ENCODE measurements at places on chromosomes 3 and 15.

GRCh38 chr3:77513542-77513941, 473.6 kb downstream of the ROBO2 start:
- no peak for DNase-seq

- DNase-seq = no peak
These were observed 16.7 kb upstream of the DENND6A start for GRCh38 chr3:57709559-57709958.

GRCh38 chr3:11566916-11567315, 76.8 kb downstream of the VGLL4 start:
- DNase-seq = no peak

- DNase-seq = no peak
These were observed 610.8 kb downstream of the NTRK3 start for GRCh38 chr15:87645723-87646122.

DNA sequence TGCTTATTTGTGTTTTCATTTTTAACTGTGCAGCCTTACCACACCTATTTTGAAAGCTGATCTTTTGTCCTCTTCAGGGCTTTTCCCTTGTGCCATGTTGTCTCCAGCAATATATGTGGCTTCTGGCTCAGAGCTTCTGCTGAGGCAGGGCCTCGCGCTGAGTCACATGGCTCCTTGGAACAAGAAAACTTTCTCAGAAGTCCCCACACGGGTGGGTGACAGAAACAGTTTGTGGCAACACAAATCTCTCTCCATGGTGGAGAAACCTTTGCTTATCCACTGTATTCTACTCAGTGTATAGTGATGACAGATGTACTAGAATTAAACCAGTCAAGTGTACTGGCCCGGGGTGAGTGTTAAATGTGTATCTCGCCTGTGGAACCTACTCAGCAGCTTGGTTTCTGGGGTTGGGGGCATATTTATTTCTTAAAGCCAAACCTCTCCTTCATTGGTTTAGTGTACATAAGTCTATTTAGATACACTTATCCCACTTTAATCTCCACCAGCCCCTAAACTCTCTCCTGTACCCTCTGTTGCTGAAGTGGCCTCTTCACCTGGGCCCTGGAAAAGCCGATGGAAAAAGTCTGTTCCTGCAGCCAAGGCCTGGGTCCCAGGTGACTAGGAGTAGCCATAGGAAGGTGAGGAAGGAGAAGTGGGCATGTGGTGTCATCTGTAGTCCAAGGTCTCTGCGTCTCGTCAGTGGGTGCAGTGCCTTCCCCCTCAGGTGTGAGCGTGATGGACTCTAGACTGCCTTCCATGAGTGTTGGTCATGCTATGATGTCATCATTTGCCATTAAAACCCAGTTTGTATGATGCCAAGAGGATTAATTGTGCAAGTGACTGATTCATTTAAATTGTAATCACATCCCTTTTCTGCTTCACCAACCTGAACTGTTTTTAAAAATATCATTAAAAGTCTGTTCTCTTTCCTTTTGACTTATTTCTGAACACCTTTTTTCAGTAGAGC, 3.2 kb upstream of the FBXL22 start:
- DNase-seq = no peak

- DNase-seq = no peak
These were observed 26.6 kb downstream of the SEMA6D start for GRCh38 chr15:47743886-47744285.
